Smooth muscle cell of trachea (primary cell): ENCODE measurements at places on chromosomes 6 and 20. TPM values are rescaled to one million over a fixed set of nuclear protein-coding genes. Genes with fewer than 3 reads are reported as not detected.

The SLC25A27 gene
- 8.4 and 9.9 TPM in 2 replicates for total RNA-seq

The MACROD2 gene
- 0.50 and 1.5 TPM in 2 replicates for total RNA-seq

The KHDRBS2 gene
- total RNA-seq, result not detected in 2 replicates

The HACE1 gene
- total RNA-seq, result 21.3 and 29.7 TPM in 2 replicates

The SLC16A10 gene
- not detected in 2 replicates for total RNA-seq

The HIVEP1 gene
- 8.3 and 11.4 TPM in 2 replicates for total RNA-seq

The KHDC1 gene
- total RNA-seq, result 7.9 and 8.1 TPM in 2 replicates

The SLC35F1 gene
- under 0.01 TPM in 1 of 2 replicates, not detected in the other for total RNA-seq

The SEC23B gene
- total RNA-seq, result 35.2 and 41.4 TPM in 2 replicates

The PNPLA1 gene
- total RNA-seq, result not detected in 2 replicates
